ENCODE measurements at places on chromosomes 16 and 17.

DNA sequence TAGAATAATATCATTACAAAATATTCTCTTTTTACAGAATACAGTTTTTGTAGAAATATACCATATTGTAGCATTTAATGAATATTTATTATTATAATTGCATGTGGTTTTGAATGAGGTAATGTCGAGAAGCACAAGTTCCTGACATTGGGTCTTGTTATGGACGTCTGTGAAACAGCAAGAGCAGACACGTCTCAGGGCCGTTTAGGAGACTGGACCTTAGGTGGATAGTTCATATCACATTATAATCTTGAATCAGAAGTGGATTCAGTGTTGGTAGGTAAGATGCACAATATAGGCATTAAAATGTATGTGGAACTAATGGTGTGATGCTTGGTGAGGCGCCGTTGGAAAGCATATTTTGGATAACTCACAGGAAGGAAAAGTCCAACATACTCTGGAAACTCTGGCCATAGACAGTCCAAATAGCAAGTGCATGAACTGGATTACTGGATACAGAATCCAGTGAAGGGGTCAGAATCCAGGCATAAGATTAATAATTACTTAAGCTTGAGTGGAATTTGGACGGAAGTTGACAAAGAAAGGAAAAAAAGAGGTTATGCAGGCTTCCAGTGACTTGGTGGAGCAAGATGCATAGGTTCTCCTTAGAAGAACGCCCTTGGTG lies 17.2 kb downstream of the ABCA8 start:
- no peak for DNase-seq

DNA sequence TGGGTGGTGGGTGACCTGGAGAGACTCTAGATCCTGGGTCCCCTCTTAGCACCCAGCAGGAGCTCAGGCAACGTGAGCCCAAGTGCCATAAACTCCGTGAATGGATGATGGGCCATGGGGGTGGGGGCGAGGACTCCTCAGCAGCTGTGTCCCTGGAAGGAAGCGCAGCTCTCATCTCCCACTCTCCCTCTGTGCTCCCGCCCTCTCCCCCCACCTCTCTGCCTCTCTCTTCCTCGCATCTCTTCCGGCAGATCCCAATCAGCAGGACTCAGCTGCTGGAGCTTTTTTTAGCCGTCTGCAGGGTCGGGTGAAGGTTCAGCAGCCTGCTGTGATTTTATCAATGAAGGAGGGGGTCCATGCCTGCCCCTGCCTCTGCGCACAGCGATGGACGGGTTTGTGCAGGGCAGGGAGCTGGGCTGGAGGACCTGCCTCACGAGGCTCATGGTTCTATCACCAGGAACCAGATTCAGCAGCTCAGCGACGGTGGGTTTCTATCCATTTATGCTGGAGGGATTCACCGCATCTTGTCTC lies 8.3 kb downstream of the CCR7 start:
- no peak for DNase-seq

- peak; percentile 36 for DNase-seq
Observed at GRCh38 chr17:8785547-8786413, 13.4 kb downstream of the MFSD6L start.

DNA sequence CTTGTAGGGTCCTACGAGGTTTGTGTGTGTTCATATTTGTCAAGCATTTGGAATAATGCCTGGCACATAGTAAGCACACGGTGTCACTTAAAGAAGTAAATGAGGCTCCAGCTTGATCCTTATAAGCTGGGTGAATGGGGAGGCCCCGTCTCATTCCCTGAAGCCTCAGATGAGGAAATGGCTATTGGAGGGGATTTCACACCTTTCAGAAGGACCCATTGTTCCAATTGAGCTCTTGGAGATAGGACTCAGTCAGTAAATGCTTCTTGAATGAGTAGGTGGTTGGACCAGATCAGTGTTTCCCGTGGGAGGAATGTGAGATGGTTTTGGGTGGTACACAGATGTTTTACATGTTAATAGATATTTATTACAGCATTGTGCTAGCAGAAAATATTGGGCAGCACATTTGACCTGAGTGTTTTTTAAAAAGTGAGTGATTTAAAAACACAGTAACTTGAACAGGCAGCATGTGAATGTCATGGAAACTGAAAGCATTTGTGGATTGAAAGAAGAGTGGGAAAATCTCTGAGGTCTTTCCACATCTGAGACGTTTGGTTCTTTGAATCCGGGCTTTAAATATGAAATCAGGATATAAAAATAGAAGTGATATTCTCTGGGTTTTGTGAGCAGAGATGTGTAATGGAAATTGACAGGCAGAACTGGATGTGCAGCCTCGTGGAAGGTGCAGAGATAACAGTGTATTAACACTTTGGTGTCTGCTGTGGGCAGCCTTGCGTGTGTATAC lies 36.4 kb upstream of the ARHGAP17 start:
- no peak for DNase-seq

DNA sequence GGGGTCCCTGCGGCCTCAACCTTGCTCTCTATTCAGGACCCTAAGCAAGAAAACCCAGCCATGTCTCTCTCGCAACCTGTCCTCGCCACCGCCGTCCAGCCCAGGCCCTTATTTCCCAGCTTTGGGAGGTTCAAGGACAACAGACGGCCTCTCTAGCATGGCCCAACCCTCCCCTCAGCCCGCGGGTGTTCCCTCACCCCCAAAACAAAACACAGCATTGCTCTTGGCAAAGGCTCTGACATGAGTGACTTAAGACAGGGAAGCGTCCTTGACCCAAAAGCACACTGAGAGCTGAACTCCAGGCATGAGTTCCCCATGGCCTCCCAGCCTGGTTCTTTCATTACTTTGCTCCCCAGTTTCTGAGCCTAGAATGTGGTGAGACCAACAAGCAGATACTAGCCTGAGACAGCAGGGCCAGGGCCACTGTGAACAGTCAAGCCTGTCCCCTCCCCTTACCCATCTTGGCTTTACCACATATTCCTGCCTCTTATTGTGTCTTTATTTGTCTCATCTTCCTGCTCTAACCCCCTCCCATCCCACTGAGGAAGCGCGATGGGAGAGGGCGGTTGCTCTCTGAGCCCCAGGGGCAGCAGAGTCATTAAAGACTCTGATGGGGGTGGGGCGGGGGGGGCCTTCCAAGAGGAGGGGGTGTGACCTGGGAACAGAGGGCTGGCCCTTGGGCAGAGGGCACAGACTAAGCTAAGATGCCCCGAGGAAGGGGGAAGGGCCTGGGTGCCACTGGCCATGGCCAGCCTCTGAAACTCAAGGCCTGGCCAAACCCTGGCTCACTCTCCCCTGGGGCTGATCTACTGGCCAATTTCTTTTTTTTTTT lies 11.8 kb downstream of the SREBF1 start:
- DNase-seq = no peak

- no peak for DNase-seq
Observed at GRCh38 chr17:33040461-33040860, 48.8 kb downstream of the SPACA3 start.

All from NCI-H345 (cell line).